ENCODE measurements at places on chromosomes 2 and 18. TPM values are rescaled to one million over a fixed set of nuclear protein-coding genes. Genes with fewer than 3 reads are reported as not detected.

GRCh38 chr2:150856596-150857281 lies 369.3 kb upstream of the RND3 start:
- no peak for DNase-seq

DNA sequence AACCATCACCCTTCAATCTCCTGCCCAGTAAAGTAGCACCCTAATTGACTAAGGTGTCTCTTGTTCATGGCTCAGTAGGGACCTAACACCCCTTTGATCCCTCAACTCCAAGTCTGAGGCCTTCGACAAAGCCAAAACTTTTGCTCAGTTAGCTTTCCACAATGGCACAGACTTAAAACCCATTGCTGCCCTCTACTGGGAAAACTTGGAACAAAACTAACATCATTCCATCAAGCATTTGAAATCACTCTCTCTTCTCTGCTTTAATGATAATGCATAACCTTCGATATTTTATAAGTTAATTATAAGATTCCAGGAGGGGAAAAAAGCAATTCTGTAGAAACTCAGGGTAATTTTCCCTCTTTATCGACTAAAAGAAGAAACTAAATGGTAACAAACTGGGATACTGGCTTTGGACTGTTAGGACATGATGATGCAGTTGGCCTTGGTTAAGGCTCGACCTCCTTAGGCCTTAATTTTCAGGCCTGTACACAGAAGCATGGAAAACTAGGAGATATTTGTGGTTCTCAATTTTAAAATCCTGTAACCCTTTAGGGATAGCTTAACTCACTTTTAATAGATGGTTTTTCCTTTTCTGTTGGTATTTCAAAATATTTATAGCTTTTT lies 127.8 kb downstream of the STK39 start:
- DNase-seq = peak; percentile 54

GRCh38 chr18:75455249-75456198 lies 28.0 kb upstream of the SMIM21 start:
- DNase-seq = no peak

- DNase-seq = peak; percentile 25
These were observed at the start of the genes COL4A3 and COL4A4 for GRCh38 chr2:227163998-227164762. Gene COL4A3 (plus strand): TSS chr2:227164624. CDS start chr2:227164727, 103 bp downstream. Gene COL4A4 (minus strand): TSS chr2:227164205. CDS start chr2:227147483, 16,722 bp downstream.

DNA sequence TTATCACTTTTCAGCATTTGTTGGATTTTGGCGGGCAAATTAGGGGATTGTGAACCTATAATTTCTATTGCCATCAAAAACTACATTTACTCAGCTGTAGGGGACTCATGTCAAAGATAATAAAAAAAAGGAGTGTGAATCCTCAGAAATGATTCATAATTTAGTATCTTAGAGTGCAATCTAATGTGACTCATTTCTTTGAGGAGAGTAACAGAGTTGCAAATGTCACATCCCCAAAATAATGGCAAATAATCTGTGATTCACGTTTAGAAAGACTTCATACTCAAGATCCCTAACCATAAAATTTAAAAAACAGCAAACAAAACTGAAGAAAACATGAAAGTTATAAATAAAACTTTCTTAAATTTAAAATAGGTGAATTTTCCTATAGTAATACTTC lies 373.0 kb downstream of the CDH2 start:
- no peak for DNase-seq

GRCh38 chr2:230830428-230830827 lies 34.3 kb upstream of the ITM2C start:
- DNase-seq = no peak

DNA sequence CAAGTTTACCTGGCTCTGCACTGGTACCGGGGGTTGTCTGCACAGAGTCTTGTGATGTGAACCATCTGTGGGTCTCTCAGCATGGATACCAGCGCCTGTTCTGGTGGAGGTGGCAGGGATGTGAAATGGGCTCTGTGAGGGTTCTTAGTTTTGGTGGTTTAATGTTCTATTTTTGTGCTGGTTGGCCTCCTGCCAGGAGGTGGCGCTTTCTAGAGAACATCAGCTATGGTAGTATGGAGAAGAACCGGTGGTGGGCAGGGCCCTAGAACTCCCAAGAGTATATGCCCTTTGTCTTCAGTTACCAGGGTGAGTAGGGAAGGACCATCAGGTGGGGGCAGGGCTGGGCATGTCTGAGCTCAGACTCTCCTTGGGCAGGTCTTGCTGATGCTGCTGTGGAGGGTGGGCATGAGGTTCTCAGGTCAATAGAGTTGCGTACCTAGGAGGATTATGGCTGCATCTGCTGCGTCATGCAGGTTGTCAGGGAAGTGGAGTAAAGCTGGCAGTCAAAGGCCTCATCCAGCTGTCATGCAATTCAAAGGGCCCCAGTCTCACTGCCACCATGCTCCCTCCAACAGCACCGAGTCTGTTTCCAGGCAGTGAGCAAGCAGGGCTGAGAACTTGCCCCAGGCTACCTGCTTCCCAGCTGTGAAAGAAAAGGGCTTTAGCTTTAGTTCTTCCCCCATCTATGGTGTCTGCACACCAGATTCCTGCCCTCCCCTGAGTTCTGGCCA lies 278.0 kb downstream of the METTL4 start:
- no peak for DNase-seq

DNA sequence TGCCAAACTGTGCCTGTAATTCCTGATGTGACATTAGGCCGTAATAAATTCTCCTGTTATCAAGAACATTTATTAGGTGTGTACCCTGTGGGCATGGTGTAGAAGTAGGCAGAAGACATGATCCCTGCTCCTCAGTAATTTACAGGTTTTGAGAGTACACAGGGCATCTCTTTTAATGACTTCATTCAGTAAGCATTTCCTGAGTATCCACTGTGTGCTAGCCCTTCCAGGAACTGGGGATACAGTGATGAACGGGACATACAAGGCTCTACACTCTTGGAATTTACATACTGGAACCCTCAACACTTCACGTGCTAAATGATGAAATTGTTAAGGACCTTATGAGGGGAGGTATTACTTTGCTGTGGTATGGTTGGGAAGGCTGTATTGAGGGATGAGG lies 30.2 kb downstream of the DIS3L2 start:
- no peak for DNase-seq

The SOX11 gene
- total RNA-seq = not detected

DNA sequence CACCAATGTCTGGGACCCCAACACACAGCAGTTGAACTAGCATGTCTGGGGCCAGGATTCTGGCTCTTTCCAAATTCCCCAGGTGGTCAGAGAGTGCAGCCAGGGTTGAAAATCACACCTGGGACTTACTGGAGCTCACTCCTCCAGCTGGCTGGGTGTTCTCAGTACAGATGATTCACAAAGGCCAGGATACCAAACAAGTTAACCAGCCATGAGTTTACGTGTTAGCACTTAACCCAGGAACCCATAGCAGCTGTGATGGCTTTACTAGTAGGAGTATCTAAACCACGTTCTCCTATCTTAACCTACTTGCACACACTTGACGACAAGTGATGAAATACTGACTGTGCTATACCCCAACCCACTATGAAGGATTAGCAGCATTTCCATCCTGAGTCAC lies 222.8 kb downstream of the FBXO15 start:
- DNase-seq = no peak

The C2orf15 gene
- 4.9 TPM for total RNA-seq

GRCh38 chr2:241050624-241051577 lies 51.2 kb downstream of the MTERF4 start:
- no peak for DNase-seq

All from activated naive CD4-positive, alpha-beta T cell treated with anti-CD3 and anti-CD28 coated beads, Interleukin-2, amount 50 U/mL, for 72 hours (primary cell).